NCI-H1105 (cell line): ENCODE measurements at places on chromosomes 3 and 15.
A peak's percentile ranks its signal among the peaks of the same experiment; 100 is the strongest.

- no peak for DNase-seq
Measured at GRCh38 chr3:47404431-47404876, 23.6 kb downstream of the PTPN23 start.

GRCh38 chr15:79204886-79205675 is 77.4 kb upstream of the ANKRD34C start:
- no peak for DNase-seq

GRCh38 chr3:63863150-63864007 is at the start of the genes ATXN7 and THOC7:
Gene ATXN7, plus strand, starts transcription at chr3:63863867. Its CDS starts 48,732 bp downstream, at chr3:63912599.
Gene THOC7, minus strand, starts transcription at chr3:63863805. Its CDS starts 15 bp downstream, at chr3:63863790.
- DNase-seq: peak; percentile 15

DNA sequence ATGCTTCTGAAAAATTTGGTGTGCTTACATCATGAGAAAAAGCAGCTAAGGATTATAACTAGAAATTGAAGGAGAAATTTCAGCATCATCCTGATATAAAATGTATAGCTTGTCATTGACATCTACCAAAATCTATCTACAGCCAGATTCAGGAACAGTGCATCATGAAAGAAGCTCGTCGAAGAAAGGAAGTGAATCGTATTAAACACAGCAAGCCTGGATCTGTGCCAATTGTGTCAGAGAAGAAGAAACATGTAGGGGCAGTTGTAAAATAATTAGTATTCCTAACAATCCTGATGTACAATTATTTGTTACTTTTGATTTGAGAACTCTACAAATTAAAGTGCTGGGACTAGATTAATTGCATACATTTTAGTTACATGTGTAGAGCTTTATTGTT is 37.2 kb downstream of the AP4E1 start:
- DNase-seq: no peak

GRCh38 chr15:32767236-32767635 is 49.4 kb downstream of the GREM1 start:
- no peak for DNase-seq

DNA sequence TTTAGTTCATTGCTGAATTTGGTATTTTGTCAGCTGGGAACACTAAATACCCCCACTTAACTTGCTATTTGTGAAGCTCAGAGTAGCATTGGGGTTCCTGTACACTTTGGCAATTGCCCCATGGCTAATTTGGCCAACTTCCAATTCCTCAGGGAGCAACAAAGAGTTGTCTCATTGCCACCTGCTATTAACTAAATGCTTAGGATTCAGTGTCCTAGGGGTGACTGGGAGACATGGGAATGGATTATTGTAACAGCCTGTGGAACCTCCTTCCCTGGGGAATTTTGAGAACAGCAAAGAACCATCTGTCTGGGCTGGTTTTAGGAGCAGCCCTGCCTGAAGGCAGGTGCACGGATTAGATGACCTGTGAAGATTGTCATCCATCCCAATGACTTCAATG is 437.4 kb upstream of the TPRG1 start:
- DNase-seq: peak; percentile 100

DNA sequence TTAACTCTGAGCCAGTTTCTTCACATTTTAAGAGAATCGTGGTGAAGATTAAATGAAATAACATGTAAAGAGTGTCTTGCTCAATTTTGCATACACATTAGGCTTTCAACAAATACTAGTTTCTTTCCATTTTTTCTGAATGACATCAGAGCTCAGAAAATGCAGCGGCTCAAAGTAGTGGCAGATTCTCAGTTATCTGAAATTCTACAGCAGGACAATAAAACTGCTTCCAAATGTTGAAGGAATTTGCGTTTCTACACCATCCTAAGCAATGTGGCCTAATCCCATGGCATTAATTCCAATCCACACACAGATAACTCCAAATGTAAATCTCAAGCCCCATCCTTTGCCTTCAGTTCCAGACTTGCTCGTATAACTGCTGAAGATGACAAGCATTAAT is 115.8 kb downstream of the PLCH1 start:
- no peak for DNase-seq

DNA sequence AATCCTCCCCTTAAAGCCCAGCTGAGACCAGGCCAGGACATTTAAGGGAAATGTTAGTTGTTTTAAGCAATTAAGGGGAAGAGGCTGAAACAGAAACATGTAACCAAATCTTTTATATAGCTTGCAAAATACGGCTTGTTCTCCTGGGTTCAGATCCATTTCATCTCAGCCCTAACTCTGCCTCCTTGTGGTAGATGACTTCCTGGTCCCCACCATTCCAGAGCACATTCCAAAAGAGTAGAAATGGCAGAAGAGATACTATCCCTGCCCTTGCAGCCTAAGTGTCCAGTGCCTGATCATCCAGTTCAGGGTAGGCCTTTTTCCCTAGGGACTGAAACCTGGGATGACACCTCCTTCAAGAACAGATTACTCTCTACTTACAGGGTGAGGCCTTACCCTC is 266.2 kb upstream of the VEPH1 start:
- DNase-seq: no peak

GRCh38 chr3:89628856-89629670 is 521.6 kb downstream of the EPHA3 start:
- DNase-seq: peak; percentile 49

GRCh38 chr3:140545756-140546155 is 132.1 kb upstream of the TRIM42 start:
- no peak for DNase-seq

GRCh38 chr3:4889896-4890295 is 89.3 kb upstream of the BHLHE40 start:
- DNase-seq: no peak

GRCh38 chr3:16993227-16993626 is 108.5 kb downstream of the PLCL2 start:
- no peak for DNase-seq

- no peak for DNase-seq
Measured at GRCh38 chr3:126508564-126508964, 9.0 kb downstream of the UROC1 start.

DNA sequence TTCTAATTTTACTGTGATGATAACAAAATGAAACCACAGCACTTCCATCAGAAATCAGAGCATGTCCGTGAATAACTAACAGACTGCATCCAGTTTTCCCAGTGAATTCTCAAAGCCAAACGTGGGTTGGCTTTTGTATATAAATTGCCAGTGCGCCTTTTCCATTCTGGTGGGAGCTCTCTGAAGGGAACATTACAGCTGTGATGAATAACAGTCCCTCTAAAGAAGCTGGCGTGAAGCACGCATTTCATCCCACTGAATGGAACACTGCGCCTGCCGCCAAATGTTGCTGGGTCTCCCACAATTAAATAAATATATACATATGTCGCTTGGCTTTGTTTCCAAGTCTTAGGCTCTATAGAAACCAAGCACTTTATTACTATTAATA is 113.0 kb upstream of the PFN2 start:
- DNase-seq: no peak

DNA sequence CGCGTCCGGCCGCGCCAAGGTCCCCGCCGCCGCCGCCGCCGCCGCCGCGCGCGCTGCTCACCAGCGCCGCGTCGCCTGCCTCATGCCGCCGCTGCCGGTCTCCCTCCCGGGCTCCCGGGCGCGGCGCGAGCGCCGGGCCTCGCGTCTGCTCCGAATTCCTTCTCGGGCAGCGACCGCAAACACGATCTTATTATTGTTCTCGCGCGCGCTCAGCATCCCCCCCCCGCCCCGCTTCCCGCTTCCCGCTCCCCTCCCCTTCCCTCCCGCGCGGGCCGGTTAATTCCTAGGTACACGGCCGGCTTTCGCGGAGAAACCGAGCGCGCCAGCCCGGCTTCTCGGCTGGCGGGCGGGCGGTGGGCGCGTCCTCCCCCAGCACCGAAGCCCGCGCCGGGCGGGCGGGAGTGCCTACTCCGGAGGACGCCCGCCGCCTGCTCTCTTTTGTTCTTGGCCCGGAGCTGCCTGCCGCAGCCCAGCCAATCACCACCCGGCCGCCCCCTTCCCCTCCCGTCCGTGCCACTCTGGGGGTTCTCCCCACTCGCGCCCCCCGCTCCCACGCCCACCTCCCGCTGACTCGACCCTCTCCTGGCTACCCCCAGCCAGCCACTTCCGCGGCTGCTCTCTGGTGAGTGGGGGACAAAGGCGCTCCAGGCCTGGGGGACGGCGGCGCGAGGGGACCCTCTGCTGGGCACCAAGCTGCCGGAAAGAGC is at the start of gene HDGFL3:
HDGFL3 (minus strand) TSS at position 164 of the 707 bp plus-strand sequence. CDS start 409 bp downstream, outside the sequence.
- peak; percentile 47 for DNase-seq

DNA sequence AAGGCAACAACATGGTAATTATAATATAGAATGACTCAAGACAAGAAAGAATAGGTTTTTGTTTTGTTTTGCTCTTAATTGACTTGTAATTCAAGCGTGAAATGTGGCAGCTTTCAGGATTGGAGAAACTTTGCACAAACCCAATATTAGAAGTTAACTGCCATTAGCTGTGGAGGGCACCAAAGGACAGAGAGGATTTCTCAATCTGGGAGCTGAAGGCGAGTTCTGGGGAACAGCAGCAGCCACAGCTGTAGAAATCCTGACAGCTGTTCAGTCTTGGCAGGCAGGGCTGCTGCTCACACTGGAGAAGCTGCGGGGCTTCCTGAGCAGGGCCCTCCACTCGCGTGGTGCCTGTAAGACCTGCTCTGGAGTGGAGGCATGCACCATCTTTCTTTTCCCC is 182.2 kb upstream of the IL12A start:
- peak; percentile 27 for DNase-seq

- DNase-seq: no peak
Measured at GRCh38 chr3:127370906-127371305, 83.1 kb upstream of the PRR20G start.

DNA sequence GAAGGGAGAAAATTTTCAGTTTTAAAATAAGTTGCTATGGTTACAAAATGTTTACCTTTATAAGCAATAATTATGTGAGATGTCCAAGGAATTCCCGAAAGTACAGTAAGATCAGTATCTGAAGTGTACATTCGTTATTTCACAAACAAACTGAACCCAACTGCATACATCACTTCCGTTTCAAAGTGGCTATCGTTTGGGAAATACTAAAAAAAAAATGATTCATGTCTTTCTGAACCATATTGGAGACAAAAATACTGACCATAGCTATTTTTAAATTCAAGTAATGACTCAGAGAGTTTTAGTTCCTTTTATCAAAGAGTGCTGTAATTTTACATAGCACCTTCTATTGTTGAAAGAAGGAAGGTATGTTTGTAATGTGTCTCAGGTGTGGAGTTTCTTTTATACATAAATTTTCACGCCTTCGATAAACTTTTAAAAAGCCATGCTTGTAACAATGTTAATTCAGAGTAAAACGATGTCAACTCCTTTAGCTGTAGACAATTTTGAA is 8.0 kb upstream of the ANKRD28 start:
- no peak for DNase-seq

DNA sequence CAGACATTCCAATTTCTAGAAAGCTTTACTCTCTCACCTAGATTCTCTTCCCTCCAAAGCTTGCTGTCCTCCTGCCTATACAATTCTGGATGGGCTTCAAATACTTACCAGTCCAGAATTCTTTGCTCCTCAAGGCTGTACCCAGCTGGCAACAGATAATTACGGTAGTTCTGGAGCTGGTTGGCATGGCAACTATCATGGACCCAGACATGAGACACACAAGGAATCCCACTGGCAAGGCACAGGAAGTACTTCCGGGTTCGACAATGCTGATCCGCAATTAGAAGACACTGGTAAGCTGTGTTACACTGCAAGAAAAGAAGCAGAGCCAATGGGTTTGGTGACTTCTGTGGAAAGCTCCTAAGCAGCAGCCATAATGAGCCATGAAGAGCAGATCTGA is 37.9 kb downstream of the TUBGCP4 start:
- DNase-seq: no peak

GRCh38 chr15:70347321-70348225 is 249.9 kb upstream of the TLE3 start:
- DNase-seq: no peak

- no peak for DNase-seq
Measured at GRCh38 chr15:66369773-66370651, 13.5 kb upstream of the TIPIN start.

GRCh38 chr3:121736112-121736511 is 13.4 kb downstream of the GOLGB1 start:
- no peak for DNase-seq

GRCh38 chr3:73680391-73681095 is 55.8 kb upstream of the PDZRN3 start:
- DNase-seq: peak; percentile 44

GRCh38 chr3:134681522-134681900 is 30.7 kb upstream of the KY start:
- no peak for DNase-seq

GRCh38 chr15:74032606-74033561 is 38.4 kb downstream of the PML start:
- no peak for DNase-seq
